ENCODE measurements at places on chromosomes 2 and 18.

DNA sequence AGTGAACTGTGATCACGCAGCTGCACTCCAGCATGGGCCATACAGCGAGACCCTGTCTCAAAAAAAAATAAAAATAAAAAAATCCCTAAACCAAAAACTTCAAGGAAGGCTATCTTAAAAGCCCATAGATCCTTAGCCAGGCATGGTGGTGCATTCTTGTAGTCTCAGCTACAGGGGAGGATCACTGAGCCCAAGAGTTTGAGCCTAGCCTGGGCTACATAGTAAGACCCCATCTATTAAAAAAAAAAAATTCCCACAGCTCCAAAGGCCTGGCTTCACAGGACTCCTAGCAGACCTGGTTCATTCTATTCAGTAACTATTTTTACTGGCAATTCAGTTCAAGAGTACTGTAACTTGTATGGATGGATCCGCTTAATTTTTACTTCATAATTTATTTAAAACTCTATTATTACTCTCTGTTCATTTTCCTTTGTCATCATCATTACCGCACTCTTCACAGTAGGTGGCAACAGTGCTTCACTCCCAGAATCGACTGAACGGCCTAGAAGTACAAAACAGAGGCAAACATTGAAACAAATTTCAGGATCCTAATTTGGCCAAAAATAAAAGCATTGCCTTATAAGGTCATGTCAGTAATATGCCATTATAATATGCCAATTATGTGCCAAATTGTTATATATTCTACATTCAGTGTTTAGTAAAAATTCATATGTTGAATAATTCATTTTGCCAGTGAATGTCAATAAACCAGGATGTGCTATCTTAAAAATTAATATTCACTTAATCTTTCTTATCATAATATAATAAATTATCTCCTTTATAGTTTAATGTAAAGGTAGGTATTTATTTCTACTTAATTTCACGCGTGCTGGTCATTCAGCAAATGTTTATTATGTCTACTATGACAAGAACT lies 14.3 kb upstream of the STAM2 start:
- DNase-seq = peak; percentile 34

- DNase-seq = no peak
Measured at GRCh38 chr2:9971890-9972289, 20.4 kb downstream of the GRHL1 start.

- no peak for DNase-seq
Measured at GRCh38 chr2:188767176-188767575, 207.0 kb upstream of the COL3A1 start.

GRCh38 chr2:39469807-39470206 lies 32.7 kb upstream of the MAP4K3 start:
- DNase-seq = no peak

GRCh38 chr2:191411472-191411871 lies 166.3 kb downstream of the MYO1B start:
- DNase-seq = no peak

GRCh38 chr2:46025081-46025480 lies 272.1 kb upstream of the EPAS1 start:
- DNase-seq = no peak

- DNase-seq = no peak
Measured at GRCh38 chr2:238134393-238134785, 4.1 kb upstream of the KLHL30 start.

DNA sequence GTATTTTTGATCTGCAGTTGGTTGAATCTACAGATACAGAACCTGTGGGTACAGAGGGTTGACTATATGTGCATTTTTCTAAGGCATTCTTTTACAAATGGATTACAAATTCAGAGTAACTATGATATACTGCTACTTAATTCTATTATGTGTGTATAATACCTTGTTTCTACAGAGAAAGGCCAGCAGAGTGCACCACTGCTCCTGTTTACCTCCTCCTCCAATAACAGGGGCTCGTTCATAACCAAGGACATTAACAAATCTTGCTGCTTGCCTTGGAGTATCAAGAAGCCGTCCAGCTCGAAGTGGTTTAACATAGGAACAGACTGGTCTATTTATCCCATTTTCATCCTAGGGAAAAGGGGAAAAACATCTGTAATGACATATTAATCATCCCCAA lies 16.4 kb downstream of the CEP76 start:
- DNase-seq = no peak

DNA sequence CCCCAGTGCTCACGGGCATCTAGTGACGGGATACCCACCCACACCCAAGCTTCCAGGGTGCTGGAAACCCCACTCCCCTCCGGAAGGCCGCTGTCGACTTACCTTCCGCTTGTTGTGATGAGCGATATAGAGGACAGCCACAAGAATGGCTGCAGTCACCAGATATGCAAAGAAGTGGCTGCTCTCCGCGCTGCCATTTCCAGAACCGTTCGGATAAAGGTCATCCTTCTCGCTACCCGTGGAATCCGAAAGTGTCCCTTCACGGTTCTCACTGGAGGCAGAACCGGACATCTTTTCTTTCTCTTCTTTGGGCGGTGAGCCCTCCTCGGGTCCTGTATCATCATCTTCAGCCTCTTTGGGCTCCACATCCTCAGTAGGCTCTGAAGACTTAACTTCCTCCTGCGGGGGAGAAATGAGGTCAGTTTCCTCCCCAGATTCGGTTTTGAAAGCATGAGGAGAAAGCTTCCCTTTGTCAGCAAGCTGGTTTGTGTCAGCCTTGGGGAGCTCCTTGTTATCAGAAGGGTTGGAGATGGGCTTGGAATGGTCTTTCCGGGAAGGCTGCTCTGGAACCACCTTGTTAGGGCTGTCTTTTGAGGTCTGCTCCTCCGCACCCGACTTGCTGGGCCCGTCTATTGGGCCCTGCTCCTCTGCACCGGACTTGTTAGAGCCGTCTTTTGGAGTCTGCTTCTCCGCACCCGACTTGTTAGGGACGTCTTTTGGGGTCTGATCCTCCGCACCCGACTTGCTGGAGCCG lies 1.2 kb downstream of the TGOLN2 start:
- DNase-seq = no peak

GRCh38 chr2:189465478-189465877 lies 24.2 kb downstream of the WDR75 start:
- DNase-seq = no peak

GRCh38 chr18:54215069-54215468 lies 9.4 kb downstream of the MBD2 start:
- no peak for DNase-seq

- DNase-seq = no peak
Measured at GRCh38 chr2:207616185-207616584, 9.0 kb downstream of the METTL21A start.

GRCh38 chr2:183614799-183615435 lies 490.7 kb downstream of the NUP35 start:
- DNase-seq = peak; percentile 5

GRCh38 chr2:22276696-22277095 lies 1108.3 kb upstream of the KLHL29 start:
- no peak for DNase-seq

DNA sequence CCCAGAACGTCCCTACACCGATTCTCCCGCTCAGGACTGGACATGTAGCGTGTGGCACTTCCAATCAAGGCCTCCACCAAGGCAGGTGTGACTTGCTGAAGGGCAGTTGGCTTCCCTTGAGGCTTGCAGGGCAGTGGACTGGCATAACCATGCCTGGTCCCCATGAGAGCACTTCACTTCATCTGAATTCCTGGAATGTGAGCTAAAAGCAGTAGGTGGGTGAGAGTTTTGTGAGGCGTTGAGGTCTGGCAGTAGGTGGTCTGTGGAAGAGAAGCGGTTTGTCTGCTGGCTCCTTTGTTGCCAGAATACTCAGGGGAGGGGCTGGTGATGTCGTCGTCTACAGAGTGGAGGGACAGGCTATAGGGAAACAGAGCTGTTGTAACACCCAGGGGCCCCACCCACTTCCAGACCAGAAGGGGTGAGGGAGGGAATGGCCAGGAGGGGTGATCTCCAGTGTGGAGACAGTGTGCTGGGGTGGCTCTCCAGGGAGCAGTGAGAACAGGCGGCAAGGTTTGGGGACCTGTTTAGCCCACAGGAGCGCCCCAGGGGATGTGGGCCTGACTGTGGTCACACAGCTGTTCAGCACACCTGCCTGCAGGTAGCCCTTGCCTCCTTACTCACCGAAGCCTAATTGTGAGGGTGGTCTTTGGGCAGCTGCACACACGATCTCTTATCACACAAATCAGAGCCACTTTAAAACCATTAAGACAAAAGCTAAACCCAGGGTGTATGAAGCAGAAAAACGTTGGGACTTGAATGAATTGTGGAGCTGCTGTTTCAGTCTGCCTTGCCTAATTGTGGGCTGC lies 21.5 kb upstream of the ALKAL2 start:
- DNase-seq = no peak

DNA sequence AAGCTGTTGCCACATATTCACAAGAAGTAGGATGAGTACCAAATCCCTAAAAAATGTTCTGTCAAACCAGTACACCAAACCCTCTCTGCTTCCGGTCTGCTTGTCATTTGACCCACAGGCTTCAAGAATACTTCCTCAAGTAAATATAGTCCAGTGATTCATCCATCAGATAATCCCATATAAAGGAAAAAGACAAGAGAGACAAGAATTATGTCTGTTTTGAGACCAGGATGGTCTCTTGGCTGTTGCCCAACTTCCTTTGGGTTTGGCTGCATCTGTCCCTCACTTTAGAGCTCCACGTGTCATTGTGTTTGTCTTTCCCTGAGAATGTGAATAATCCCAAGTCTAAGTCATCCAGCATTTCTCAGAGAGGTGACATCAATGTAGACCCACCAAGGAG lies 91.5 kb upstream of the NRP2 start:
- DNase-seq = peak; percentile 46

DNA sequence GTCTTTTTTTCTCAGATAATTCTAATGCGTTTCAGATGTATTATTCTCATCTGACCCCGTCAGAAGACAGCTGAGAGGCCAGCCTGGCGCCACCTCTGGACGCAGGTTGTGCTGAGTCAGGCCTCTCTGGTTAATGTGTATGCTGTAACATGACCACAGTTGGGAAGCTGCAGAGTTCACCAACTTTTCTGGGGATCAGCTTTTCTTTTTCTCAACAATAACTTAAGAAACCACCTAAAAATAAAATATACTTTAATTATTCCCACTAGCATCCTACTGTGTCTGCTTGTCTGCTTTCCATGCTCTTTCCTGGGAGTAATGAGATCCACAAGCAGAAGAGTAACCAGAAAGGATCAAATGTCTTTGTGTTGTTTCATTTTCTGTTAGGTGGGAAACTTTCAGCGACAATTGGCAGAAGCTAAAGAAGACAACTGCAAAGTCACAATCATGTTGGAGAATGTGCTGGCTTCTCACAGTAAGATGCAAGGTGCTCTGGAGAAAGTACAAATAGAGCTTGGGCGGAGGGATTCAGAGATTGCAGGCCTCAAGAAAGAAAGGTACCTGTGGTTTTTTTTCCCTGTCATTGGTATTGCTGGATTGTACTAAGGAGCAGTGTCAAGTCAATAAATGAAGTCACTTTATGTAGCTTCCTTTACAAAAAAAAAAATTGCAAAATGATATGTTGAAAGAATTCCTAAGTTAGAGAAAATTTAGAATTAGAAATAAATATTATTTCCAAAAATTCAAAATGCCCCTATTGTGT lies 79.8 kb downstream of the CCDC150 start:
- peak; percentile 40 for DNase-seq

DNA sequence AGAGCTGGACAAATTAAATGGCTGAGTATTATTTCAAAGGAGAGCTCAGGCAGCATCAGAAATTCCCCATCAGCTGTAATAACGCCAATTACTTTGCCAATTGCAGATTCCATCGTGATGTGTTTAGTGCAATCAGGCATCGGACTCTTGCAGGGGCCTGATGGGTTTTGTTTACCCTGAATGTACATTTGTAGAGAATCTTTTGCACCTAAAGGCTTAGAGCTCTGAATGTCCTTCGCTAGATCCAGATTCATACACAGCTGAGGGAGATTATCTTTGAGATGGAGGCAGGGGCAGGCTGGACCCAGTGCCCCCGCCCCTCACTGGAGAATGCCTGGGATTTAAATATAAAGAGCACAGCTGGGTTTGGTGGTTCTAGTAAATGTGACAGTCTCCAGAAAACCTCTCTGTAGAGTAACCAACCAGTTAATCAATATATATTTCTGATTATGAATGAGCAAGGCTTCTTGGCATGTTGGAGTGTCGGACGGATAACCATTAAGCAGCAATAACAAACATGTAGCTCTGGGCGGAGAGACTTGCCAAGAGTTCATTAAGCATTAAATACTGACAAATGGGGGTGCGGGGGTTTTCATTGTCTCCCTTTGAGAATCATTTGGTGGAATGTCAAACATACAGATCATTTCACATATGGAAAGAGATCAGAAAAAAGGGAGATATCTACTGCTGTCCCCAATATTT lies 200.9 kb downstream of the SETBP1 start:
- no peak for DNase-seq

GRCh38 chr2:141703501-141703900 lies 427.3 kb downstream of the LRP1B start:
- DNase-seq = no peak

GRCh38 chr2:48607307-48608014 lies 10.2 kb upstream of the GTF2A1L start:
- no peak for DNase-seq

DNA sequence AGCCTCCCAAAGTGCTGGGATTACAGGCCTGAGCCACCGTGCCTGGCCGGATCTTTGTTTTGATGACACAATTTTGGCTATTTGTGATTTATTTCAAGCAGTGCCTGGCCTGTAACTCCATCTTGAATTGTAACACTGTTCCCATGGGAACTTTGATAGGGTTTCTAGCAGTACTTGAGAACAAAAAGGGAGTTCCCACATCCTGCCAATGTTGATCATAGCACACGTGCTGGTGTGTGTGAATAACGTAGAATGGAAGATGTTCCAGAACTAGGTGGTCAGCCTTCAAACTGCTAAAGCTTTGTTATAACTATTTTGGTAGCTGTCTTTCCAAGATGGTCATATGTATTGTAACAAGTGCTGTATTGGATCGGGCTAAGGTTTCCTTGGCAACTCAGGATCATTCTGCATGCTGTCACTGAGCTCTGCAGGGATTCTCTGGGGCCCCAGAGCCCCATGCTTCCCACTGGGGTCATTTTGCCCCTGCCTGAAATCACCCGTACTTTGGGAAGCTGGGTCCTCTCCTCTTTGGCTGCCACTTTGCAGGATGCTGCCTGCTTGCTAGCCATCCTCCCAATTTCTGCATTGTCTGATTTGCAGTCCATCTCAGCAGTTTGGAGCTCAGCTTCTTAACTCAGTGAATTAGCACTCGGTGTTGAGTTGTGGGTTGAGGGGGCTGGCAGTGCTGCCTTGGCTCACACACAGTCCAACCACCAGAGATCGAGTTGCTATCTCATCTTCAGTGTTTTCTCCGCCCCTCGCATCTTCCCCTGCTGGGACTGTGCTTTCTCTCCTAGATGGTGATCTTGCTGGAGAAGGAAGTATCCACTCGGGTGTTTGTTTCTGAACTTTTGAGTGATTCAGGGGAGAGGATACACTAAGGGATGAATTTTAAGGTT lies 26.8 kb downstream of the SH3RF3 start:
- DNase-seq = no peak

DNA sequence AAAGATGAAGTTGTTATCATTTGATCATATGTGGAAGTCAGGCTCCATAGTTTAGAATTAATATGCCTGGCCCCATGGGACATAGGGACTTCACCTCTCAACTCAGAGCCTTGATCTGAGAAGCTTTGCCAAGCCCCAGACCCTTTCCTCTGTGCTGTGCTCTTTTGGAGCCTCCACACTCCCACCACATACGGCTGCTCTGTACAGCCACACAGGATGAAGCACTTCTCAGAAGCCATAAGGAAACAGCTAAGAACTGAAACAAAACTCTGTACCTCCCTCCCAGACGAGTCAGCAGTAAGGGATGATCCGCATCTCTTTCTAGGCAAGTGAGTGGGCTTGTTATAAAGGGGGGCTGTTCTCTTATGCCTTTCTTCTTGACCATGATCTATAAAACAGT lies 66.5 kb downstream of the CAB39 start:
- DNase-seq = no peak

GRCh38 chr2:18299423-18300212 lies 260.8 kb downstream of the RDH14 start:
- peak; percentile 58 for DNase-seq
